ENCODE measurements at places on chromosomes 12 and 14.
A peak's percentile ranks its signal among the peaks of the same experiment; 100 is the strongest.

DNA sequence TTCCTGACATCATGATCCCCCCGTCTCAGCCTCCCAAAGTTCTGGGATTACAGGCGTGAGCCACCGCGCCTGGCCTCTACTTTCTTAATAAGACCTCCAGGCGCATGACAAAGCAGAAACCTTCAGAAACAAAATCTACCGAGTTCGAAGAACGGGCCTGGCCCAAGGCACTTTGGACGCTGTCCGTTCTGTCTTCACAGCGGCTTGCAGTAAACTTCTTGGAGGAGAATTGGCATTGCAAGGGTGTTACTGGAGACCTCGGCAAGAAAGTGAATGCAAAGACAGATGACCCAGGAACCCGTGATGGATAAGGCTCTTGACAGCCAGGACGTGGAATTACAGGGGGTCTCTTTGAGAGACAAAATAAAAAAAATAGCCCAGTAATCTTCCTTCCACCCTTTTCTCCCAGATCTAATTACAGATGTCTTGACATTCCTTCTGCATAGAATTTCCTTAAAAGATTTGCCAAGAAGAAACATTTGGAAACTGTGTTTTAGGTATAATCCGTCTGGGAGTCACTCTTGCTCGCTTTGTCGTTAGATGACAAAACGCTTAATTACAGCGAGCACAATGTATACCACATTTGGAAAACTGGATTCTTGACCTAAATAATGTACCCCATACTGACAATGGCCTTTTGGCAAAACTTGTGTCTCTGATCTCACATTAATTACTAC, 83.2 kb upstream of the TBX3 start:
- DNase-seq: no peak

DNA sequence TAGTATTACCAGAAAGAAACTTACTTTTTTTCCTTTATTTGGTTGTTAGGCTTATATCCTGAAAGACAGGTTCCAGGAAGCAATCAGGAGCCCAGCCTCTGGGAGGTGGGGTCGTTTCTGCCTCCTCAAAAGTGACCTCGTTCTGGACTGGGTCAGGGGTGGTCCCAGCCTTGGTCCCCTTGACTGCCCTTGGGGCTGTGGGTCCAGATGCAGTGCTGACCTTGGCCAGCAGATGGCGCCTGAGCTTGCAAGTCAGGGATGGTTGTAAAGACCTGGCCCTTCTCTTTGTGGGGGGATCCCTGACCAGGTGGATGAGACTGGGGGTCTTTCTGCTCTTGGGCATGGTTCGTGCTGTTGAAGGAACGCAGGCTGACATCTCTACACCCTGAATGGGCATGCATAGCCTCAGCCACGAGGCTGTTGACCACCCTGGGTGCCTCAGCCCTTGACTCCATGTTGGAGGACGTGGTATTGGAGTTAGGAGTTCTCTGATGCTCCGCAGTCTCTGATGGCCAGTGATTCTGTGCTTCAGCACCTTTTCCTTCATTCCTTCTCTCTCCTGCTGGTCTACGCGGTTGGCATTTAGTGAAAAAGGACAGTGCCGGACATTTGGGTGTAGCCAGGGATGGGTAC, 62.4 kb downstream of the ADCK1 start:
- DNase-seq: peak; percentile 74

DNA sequence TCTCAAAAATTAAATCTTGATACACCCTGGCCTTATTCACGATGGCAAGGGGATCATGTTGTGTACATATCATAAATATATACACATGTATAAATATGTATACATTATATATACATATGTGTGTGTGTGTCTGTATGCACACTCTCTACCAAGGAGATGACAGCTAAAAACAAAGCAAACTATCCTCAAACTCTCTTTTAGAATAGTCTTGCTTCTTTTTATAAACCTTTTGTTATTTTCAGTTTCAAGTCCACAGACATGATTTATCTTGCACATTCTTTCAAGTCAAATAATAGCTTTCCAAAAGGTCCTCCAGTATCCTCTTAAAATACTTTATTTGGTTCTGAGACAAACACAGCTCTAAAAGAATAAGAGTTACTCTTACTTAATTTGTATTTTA, 8.4 kb downstream of the ANO6 start:
- no peak for DNase-seq

GRCh38 chr12:68633614-68634558, 23.2 kb downstream of the RAP1B start:
- DNase-seq: no peak

- DNase-seq: no peak
Measured at GRCh38 chr12:20646239-20646827, 48.8 kb upstream of the SLCO1C1 start.

GRCh38 chr14:34208532-34208931, 253.5 kb downstream of the SPTSSA start:
- no peak for DNase-seq

- DNase-seq: no peak
Measured at GRCh38 chr12:24853588-24853987, 95.3 kb downstream of the BCAT1 start.

- DNase-seq: no peak
Measured at GRCh38 chr12:95700316-95700785, 90.2 kb downstream of the NTN4 start.

GRCh38 chr14:99807413-99808153, 14.4 kb downstream of the EML1 start:
- DNase-seq: no peak
